ENCODE measurements at places on chromosomes 6 and 20.

- DNase-seq: no peak
Measured at GRCh38 chr20:53905019-53905819, 165.2 kb downstream of the BCAS1 start.

GRCh38 chr20:50298554-50299324 is 108.1 kb downstream of the CEBPB start:
- no peak for DNase-seq

DNA sequence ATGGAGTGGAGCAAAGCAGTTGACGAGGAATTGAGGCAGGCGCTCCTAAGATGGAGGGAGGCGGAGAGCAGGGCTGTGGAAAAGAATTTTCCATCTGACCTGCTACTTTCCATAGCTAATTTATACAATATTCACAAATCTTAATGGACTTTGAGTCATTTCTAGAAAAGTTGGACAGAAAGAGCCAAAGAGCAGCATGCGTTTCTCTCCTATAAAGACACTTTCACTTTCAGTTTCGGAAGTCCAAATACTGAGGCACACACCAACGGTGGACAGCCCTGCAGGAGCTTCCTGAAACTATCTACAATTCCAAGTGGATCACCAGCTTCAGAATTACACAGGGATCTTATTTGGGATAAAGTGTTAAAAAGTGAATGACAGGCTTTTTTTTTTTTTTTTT is 43.5 kb downstream of the PANK2 start:
- DNase-seq: no peak

DNA sequence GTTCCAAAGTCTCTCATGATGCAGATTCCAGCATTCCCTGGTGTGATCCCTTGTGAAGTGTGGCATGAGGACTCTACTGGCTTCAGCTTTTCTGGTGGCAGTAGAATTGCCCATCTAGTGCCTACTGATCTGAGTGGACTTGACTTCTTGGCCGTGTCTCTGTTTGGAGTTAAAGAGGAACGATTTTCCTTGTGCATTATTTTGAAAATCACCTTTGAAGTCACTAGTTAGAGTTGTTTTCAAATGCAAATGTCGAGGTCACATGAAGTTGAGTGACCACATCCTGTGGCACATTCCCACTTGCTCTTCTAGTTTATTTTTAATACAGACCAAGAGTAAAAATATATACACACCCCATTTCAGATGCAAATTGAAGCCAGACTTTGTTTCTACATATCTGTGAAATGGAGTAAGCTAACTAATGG is 270.7 kb upstream of the TAB2 start:
- no peak for DNase-seq

DNA sequence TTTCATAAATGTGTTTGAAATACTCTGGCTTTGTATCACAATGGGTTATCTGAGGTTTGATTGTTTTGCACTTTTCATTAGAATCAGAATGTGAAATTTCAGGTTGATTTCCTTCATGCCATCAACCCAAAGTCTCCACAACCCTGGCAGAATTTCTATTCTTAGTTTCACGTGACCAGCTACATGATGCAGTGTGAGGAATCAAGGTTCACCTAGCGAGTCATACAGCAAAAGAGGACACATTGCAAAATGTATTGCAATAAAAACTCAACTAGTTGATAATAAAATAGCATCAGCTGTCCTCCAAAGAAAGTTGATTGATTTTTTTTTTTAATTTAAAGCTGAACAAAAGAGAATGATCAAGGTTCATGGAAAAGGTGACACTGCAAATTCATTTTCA is 2.2 kb downstream of the HAO1 start:
- no peak for DNase-seq

- no peak for DNase-seq
Measured at GRCh38 chr20:56943946-56944945, 315.1 kb downstream of the TFAP2C start.

- no peak for DNase-seq
Measured at GRCh38 chr6:3506751-3507383, 50.0 kb upstream of the SLC22A23 start.

- no peak for DNase-seq
Measured at GRCh38 chr6:166779381-166779780, 152.3 kb upstream of the RPS6KA2 start.

DNA sequence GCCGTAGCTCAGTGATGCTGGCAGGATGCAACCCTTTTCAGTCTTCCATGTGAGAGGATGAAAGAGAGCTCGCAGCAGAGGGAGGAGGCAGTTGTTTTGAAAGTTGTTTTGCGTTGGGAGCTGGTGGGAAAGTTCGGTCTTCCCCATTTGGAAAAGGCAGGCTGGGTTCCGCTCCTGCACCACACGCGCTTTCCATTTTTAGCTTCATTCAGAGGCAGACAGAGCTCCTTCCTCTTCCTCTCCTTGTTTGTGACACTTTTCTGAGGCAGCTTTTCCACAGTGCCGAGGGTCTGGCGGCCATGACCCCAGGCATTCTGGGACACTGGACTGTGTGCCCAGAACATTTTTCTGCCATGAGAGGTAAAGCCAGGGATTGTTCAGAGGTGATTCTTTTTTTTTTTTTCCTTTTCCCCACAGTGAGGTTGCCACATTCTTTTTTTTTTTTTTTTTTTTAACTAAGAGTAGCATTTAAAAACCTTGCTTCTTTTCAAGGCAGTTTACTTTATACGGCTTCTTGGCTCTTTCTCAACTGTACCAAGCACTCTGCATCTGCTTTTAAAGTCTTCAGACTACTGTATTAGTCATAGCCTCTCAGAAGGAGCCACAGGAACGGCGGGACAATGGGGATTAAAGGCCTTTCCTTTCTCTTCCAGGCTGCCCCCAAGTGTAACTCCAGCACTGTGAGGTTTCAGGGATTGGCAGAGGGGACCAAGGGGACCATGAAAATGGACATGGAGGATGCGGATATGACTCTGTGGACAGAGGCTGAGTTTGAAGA is 1.6 kb downstream of the PRDM1 start:
- no peak for DNase-seq
